Tongue (tissue), 3 donors: ENCODE measurements at places on chromosomes 1 and 21. TPM values are rescaled to one million over a fixed set of nuclear protein-coding genes. Genes with fewer than 3 reads are reported as not detected.
A peak's percentile ranks its signal among the peaks of the same experiment; 100 is the strongest.

DNA sequence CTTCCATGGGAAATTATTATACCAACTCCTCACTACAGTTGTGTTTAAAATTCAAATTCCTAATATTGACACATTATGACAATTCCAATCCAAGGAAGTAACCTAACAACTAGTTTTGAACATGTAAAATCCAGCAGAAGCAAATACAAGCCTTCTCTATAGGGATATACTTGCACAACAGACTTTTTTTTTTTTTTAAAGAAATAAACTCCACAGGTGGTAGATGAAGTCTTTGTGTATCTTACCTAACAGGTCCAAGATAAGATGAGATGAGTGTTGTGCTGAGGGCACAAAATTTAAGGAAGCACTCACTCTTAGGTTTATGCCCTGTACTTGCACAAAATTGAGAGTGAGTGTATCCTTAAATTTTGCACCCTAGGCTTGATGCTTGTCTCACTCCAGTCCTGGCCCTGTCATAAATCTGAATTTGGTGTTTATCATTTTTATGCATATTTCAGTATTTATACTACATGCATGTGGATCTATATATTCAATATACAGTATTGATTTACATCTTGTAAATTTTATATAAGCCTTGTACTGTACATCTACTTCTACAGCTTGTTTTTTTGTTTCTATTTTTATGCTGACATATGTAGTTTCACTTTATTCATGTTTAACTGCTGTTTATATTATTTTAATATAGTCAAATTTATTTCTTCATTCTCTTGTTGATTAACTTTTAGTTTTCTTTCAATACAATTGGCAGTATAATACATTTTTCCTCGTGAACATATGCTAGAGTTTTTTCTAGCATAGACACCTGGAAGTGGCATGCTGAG is 60.6 kb upstream of the RGL1 start:
- DNase-seq = no peak

The LCE1D gene
- total RNA-seq = not detected

The SKI gene
- 58.8 TPM for total RNA-seq

DNA sequence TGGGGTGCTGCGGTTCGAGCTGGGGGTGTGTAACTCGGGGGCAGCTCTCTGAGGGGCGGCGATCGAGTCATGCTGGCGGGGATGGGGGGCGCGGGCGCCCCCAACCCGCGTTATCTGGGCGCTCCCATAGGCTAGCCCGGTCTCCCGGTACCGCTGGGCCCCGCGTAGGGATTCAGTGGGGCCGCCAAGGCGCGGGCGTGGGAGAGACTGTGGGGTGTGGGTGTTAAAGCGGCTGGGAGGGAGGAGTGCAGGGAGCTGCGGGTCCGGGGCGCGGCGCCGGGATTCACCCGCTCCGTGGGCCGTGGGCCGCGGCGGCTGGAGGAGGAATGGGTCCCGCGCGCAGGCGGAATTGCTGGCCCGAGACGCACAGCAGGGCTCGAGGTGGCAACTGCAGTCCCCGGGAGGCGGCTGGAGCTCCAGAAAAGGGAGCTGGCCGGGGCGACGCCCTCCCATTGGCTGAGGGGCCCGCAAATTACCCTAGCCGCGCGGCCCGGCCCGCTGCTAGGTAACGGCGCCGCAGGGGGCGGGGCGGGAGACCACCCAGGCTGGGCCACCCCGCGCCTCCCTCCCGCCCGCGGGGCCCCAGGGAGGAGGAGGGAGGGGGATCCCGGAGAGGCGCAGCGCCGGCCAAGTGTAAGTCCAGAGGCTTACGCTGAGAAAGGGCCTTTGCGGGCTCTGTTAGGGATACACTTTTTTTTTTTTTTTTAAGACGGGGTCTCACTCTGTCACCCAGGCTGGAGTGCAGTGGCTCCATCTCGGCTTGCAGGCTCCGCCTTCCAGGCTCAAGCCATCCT is at the start of gene PTCH2:
Gene PTCH2, minus strand, starts transcription at position 392 of the 794 bp plus-strand sequence. Its CDS starts 321 bp downstream, at position 71.
- peak; percentile 91 for DNase-seq

GRCh38 chr21:35581640-35582039 is 478.7 kb downstream of the SETD4 start:
- no peak for DNase-seq

- DNase-seq = no peak
Measured at GRCh38 chr1:59564192-59564891, 250.4 kb upstream of the HOOK1 start.

DNA sequence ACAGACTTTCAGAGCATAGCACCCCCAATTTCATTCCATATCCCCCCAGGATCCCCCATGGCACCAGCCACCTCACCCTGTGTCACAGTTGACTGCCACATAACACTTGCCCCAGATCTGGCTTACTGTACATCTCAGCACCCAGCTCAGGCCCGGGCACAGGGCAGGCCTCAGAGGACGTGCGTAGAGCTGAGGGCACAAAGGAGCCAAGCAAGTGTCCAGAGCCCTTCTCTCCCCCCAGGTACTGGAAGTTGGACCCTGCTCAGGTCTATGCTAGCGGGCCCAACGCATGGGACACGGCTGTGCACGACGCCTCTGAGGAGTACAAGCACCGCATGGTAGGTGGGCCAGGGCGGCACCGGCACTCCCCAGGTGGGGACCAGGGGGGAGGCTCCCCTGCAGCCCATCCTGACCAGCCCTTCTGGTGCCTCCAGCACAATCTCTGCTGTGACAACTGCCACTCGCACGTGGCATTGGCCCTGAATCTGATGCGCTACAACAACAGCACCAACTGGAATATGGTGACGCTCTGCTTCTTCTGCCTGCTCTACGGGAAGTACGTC is 8.0 kb upstream of the SYTL1 start:
- DNase-seq = no peak

GRCh38 chr1:17895986-17896385 is 140.9 kb downstream of the ACTL8 start:
- no peak for DNase-seq

DNA sequence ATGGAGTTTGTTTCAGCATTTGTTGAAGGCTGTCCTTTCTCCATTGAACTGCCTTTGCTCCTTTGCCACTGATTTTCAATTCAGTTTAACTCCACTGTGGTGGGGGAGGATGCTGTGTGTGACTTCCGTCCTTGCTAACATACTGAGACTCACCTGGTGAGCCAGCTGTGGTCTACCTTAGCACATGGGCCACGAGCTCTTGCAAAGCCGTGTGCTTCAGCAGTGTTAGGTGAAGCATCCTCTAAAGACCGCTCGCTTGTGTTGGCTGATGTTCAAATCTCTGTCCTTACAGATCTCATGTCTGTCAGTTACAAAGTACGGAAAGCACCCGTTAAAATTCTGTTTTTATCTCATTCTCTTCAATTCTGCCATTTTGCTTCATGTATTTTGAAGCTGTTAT is 3.6 kb upstream of the SPATC1L start:
- DNase-seq = no peak
